Retina (tissue), 1 donor: ENCODE measurements at places on chromosomes 2 and 18.

DNA sequence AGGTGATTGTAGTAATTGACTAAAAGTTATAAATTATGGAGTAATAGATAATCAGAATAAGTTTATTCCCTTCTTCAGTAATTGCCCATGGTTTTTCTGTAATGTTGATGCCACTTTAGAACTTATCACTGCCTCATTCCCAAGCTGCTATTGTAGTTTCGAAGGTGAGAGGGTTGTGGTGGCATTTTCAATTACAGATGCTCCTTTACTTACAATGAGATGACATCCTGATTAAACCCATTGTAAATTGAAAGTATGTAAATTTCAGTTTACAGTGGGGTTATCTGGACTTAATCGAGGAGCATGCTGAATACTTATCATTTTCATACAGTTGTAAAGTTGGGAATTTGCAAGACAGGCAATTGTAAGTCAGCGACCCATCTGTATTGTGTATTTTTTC lies 2.9 kb downstream of the NDUFV2 start:
- no peak for DNase-seq

DNA sequence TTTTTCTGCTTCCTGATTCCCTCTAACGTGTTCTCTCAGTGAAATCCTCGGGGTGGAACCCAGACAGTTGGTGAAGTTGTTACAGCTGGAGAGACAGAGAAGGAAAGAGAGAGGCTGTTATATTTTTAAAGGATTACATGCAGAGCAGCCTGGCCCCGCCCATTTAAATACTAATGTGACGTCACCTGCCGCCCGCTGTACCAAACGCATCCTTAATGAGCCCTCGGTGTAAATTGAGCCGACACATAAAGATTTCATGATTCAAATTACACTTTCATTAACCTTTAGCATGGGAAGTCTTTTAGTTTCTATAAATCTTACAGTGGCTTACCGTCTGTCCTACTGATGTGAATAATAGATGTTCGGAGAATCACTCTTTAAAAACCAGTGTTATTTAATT lies 164.0 kb upstream of the SIX3 start:
- DNase-seq, result no peak

- no peak for DNase-seq
Observed at GRCh38 chr18:59870623-59871130, 29.1 kb upstream of the PMAIP1 start.

DNA sequence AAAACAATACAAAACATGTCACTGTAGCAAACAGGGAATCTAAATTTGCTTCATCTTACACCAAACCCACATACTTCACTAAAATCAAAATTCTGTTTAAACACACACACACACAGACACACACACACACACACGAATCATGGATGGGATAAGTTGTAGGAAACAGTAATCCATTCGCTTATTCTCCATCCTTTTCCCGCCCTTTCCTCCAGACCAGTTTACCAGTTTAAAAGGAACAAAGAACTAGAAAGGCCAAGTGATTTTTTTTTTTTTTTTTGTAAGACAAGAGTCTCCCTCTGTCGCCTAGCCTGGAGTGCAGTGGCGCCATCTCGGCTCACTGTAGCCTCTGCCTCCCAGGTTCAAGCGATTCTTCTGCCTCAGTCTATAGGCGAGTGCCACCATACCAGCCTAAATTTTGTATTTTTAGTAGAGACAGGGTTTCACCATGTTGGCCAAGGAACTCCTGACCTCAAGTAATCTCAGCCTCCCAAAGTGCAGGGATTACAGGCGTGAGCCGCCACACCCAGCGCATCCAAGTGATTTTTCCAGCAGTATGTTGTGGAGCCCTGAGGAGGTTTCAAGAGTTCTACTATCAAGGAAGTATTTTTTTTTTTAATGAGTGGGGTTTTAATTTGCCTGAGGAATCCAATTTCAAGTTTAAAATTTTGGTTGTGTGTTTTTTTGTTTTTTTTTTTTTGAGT lies 5.7 kb downstream of the PSME4 start:
- no peak for DNase-seq

- DNase-seq, result no peak
Observed at GRCh38 chr18:12679183-12679786, 21.4 kb upstream of the SPIRE1 start.

DNA sequence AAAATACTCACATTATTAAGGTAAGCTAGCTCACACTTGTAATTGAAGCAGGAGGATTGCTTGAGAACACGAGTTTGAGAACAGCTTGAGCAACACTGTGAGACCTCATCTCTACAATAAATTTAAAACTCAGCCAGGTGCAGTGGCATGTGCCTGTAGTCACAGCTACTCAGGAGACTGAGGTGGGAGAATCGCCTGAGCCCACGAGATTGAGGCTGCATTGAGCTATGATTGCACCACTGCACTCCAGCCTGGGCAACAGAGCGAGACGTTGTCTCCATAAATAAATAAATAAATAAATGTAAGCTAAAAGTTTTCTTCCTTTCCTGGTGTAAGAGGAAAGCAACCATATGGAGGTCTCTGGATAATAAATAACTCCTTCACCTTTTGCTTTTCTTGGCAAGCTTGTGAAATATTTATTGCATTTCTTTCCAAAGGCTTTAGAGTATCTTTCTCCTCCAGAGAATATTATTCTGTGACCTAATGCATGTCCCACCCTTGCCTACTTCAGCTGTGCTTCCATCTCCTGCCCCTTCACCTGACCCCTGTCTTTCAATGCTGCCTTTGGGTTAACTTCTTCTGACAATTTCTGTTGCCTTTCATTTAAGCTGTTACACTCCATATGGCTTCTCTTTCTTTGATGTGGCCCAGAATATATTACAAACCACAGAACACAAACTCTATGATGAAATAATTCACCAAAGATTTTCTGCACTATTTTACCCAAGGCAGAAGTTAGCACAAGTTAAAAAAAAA lies 280.7 kb upstream of the RND3 start:
- peak; percentile 28 for DNase-seq

GRCh38 chr2:159982842-159983785 lies 79.3 kb downstream of the PLA2R1 start:
- no peak for DNase-seq

DNA sequence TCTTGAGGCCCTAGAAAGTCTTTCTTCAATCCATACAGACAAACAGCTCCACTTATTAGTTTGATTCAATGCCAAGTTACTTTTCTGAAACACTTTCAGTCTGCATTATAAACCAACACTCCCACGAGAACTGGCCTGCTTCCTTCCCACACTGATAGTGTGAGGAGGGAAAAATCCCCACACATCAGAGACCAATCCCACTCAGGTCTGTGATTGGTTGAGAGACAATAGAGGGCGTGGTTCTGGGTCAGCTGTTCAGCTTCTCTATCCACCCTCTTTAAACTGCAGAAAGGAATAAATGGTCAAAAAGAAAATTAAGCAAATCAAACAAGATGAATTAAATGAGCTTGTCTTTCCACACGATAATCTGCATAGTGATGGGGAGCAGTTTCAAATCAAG lies 152.5 kb downstream of the NRP2 start:
- DNase-seq, result no peak

GRCh38 chr18:60193780-60194179 lies 178.8 kb downstream of the MC4R start:
- no peak for DNase-seq

GRCh38 chr2:127770973-127771735 lies 39.8 kb downstream of the WDR33 start:
- DNase-seq, result no peak

- DNase-seq, result no peak
Observed at GRCh38 chr2:227772932-227773331, 27.2 kb downstream of the SCYGR8 start.

DNA sequence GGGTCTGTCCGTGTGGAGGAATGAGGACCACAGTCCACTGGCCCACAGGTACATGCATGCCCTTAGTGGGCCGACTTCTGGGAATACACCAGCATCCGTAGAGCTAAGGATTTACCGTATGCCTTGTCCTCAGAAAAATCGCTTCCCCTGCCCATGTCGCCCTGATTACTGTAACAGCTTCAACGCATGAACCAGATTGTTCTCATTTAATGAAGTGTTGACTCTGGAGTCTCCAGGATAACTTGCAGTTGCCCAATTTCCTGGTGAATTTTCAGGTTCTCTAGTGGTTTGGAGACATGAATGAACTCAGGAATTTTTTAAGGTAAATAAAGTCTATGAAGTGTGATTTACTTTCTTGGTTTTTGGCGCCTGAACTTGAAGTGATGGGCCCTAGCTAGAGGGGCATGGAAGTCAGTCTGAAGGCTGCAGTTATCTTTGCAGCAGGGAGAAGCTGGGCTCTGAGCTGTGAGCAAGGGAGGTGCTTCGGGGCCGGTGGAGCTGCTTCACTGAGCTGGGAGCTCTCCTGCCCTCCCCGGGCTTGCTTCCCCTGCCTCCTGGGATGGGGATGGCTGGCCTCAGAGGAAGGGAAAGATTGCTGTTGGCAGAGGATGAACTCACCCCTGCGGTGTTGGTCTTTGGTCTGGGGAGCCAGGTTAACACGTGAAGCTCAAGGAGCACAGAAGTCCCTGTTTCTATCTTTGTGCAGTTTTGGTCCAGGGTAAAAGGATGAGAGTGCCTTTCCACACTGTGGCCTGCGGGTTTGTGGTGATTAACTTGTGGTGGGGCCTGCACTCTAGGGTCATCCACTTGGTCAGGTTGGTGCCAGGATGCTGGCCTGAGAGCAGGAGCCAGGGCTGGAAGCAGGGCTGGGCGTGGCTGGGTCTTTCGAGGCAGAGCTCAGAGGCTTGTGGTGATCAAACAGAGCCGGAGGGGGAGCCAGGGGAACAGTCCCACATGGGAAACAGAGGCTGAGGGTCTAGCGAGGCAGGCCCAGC lies 28.1 kb downstream of the TCF7L1 start:
- peak; percentile 19 for DNase-seq

DNA sequence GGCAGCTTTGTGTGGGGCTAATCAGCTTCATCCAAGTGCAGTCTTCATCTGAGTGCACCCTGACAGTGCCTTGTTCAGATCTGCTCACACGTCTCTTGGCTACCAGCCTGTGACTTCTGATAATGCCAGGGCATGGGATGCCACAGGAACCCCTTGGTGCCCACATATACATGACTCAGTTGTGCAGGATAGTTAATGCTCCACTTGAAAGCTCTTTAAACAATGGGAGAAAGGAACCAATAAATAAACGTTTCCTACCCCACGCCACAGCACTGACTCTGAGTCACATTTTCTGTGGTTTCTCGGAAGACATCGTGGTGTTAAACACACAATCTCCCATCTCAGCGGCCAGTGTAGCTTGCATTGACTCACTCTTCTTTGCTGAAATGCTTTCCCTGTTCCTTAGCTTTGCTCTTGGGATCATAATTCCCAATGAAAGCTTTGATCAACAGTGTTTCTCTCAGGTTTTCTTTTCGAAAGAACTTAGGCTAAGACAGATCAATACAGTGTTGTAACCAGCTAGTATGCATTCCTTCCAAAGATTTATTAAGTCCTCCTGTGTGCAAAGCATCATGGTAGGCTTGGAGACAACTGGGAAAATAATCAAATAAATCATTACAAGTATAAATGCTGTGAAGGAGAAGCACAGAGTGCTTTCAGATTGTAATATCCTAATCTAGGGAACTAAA lies 142.0 kb downstream of the COPS8 start:
- no peak for DNase-seq

GRCh38 chr18:32139835-32140283 lies 48.2 kb downstream of the RNF138 start:
- no peak for DNase-seq

GRCh38 chr18:57748770-57749603 lies 54.1 kb downstream of the ATP8B1 start:
- no peak for DNase-seq

GRCh38 chr2:98572676-98573075 lies 35.6 kb downstream of the COA5 start:
- DNase-seq, result no peak

- no peak for DNase-seq
Observed at GRCh38 chr18:61854578-61855448, 38.0 kb downstream of the RNF152 start.

GRCh38 chr2:220753486-220753885 lies 818.6 kb downstream of the EPHA4 start:
- DNase-seq, result no peak

DNA sequence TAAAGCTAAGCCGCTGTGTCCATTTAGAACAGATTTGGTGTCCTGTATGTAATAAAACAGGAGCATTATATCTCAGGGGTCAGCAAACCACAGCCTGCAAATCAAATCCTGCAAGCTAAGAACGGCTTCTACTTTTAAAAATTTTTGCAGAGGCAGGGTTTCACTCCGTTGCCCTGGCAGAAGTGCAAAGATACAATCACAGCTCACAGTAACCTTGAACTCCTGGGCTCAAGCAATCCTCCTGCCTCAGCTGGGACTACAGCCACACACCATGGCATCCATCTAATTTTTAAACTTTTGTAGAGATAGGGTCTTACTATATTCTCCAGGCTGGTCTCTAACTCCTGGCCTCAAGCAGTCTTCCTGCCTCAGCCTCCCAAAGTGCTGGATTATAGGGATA lies 28.6 kb upstream of the NPC1 start:
- DNase-seq, result no peak

GRCh38 chr2:61414674-61415073 lies 56.2 kb downstream of the USP34 start:
- DNase-seq, result no peak

GRCh38 chr2:239238381-239238780 lies 162.4 kb downstream of the HDAC4 start:
- no peak for DNase-seq

- DNase-seq, result no peak
Observed at GRCh38 chr2:206471524-206472062, 28.3 kb downstream of the ADAM23 start.

GRCh38 chr2:12816379-12817306 lies 99.9 kb downstream of the TRIB2 start:
- DNase-seq, result no peak

- DNase-seq, result no peak
Observed at GRCh38 chr18:63975628-63976027, 5.7 kb downstream of the SERPINB8 start.

- DNase-seq, result no peak
Observed at GRCh38 chr2:73850009-73850408, 21.2 kb downstream of the STAMBP start.

- DNase-seq, result no peak
Observed at GRCh38 chr2:48016225-48017019, 110.1 kb upstream of the FBXO11 start.

DNA sequence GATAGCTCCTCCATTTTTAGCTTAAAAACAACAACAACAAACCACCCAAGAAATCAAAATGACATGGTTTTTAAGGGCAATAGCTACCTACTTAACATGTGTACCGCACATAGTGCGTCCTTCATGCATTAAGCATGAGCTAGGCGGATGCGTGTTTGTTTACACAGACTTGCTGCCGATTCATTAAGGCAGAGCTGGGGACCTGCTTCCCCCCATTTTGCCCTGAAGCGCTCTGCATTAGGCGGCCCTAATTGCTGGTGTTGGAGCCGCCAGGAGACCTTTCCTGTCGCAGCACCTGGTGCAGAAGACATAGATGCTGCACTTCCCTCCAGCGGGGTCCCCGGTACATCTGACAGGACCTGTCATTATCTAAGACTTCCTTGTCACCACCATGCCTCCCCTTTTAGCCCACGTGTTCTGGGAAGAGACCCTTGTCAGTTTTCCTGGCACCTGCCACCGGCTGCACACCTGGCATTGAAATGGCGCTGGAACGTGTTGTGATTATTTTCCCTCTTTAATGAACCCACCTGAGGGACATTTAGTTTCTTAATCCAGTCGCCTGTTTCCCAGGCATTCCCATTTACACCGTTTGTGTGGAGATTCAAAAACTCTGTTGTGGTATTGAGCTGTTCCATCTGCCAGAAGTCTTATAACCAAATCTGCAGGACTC lies 261.1 kb upstream of the RAB12 start:
- peak; percentile 50 for DNase-seq
